ENCODE measurements at places on chromosomes 13 and 19.

DNA sequence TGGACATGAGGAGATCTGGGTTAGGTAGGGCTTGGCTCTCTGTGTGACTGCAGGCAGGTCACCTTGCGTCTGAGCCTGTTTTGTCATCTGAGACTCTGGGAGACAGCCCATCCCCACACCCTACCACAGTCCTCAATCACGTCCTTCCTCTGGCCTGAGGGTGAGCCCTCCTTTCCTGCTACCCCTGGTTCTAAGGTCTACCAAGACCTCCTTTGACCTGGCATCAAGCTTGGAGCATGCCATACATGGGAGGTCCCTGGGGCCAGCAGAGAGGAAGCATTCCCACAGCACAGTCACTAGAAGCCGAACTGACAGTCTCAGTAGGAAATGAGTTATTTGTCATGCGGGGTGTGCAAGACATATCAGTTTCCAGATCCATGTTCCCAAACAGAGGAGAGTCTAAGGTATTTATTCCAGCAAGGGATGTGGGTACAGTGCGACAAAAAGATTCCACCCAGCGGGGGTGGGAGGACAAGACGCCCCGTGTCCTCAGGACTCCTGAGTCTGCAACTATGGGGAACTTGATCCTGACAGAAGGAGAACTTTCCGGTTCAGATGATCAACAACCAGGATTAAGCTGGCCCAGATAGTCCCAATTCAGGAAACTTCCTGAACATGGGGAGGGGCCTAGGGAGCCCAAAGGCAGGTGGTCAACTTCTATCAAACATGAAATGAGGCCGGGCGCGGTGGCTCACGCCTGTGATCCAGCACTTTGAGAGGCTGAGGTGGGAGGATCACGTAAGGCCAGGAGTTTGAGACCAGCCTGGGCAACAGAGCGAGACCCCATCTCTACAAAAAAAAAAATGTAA is 9.5 kb downstream of the ARRDC2 start:
- H3K27me3 ChIP-seq = no peaks in the 10 kb centered on the region
- peaks cover 34% of the 10 kb centered on the region for H3K36me3 ChIP-seq
- H3K4me3 ChIP-seq = no peak overlapping the region
- DNase-seq = no peak
- H3K27ac ChIP-seq = no peak overlapping the region
- H3K4me1 ChIP-seq = peaks cover 59% of the 10 kb centered on the region

GRCh38 chr19:27824108-27824507 is 1388.8 kb downstream of the UQCRFS1 start:
- no peaks in the 10 kb centered on the region for H3K36me3 ChIP-seq
- H3K4me3 ChIP-seq = no peak overlapping the region
- DNase-seq = no peak
- no peaks in the 10 kb centered on the region for H3K27me3 ChIP-seq
- no peaks in the 10 kb centered on the region for H3K4me1 ChIP-seq

DNA sequence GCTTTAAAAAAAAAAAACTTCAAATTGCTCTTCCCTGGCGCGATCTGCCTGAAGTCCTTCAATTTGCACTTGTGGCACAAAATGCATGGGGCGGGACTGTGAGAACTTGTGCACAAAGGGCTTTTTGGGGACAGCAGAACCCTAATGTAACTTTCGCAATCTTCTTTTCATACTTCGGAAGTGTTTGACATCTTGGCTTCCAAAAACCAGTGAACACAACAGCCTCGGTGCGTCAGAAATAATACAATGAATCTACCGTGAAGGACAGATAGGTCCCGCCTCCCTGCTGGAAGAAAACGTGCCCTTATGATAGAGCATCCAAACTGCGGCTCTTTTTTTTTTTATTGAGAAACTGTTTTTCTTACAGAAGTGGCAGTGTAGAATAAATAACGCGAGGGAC is 36.6 kb downstream of the KLF2 start:
- peaks cover 6% of the 10 kb centered on the region for H3K27me3 ChIP-seq
- DNase-seq = no peak
- H3K4me1 ChIP-seq = peaks cover 67% of the 10 kb centered on the region
- H3K27ac ChIP-seq = no peak overlapping the region
- no peak overlapping the region for H3K4me3 ChIP-seq

- H3K27me3 ChIP-seq = no peaks in the 10 kb centered on the region
- no peak overlapping the region for H3K27ac ChIP-seq
- no peaks in the 10 kb centered on the region for H3K4me1 ChIP-seq
- H3K4me3 ChIP-seq = no peak overlapping the region
- no peak for DNase-seq
These were observed 122.9 kb downstream of the MIPEP start for GRCh38 chr13:23766283-23766682.

DNA sequence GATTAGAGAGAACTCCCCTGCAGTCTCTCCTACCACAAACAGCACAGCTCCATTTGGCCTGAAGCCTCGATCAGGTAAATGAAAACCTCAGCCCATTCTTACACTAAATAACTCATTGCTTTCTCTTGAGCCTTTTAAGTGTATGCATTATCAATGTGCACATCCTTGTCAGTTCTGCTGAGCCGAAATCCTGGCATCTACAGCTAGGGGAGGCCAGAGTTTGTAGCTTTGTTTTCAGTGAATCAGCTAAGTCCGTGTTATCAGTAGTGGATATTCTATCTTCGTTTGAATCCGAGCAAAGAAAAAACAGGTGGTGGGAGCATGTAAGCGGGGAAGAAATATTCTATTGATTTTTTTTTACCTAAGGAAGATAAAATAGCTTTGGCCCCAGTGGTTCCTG is 84.4 kb downstream of the ESD start:
- H3K27ac ChIP-seq = no peak overlapping the region
- no peak for DNase-seq
- H3K4me1 ChIP-seq = no peaks in the 10 kb centered on the region
- H3K27me3 ChIP-seq = no peaks in the 10 kb centered on the region
- H3K4me3 ChIP-seq = no peak overlapping the region
- H3K36me3 ChIP-seq = peaks cover 28% of the 10 kb centered on the region

DNA sequence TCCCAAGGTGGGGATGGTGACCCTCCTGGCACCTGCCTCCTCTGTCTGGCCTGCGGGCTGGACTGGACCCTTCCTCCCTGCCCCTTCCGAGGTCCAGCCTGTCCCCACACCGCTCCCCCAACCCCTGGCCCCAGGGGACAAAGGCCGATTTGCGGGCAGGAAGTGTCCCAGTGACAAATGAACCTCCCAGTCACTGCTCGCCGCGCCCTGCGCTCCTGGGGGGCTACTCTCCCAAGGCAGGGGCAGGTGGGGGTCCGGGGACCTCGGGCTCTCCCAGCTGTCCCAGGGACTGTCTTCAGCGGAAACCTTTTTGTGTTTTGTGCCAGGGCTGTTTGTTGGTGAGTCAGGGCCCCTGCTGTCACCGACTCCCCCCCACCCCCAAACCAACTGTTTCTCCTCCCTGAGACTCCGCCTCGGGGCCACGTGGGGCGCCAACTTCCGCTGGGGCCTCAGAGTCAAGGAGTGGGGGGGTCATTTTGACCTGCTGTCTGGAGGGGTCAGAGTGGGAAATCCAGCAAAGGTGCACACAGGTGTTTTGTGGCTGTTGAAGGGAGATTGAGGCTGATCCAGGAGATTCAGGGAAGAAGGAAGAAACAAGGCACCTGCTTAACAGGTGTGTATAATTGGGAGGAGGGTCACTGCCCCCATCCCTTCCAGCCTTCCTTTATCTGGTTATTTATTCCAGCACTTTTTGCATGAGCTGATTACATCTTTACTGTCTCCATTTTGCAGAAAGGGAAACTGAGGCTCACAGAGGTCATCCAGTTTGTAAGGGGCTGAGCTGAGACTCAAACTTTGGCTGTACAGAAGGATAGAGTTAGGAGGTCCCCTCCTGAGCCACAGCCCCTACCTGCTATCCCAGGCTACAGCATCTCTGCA is 831 bp downstream of the PGPEP1 start:
- H3K27ac ChIP-seq = peak overlapping the region; percentile 89
- peaks cover 17% of the 10 kb centered on the region for H3K36me3 ChIP-seq
- DNase-seq = peak; percentile 40
- H3K4me3 ChIP-seq = peak overlapping the region; percentile 86
- H3K27me3 ChIP-seq = no peaks in the 10 kb centered on the region

GRCh38 chr13:97746649-97747048 is 206.8 kb upstream of the IPO5 start:
- no peaks in the 10 kb centered on the region for H3K36me3 ChIP-seq
- no peaks in the 10 kb centered on the region for H3K27me3 ChIP-seq
- no peak overlapping the region for H3K4me3 ChIP-seq
- H3K27ac ChIP-seq = no peak overlapping the region
- no peak for DNase-seq
- H3K4me1 ChIP-seq = no peaks in the 10 kb centered on the region

GRCh38 chr19:54608792-54609191 is 15.4 kb downstream of the LILRA1 start:
- no peak overlapping the region for H3K4me3 ChIP-seq
- no peak for DNase-seq
- no peaks in the 10 kb centered on the region for H3K4me1 ChIP-seq
- no peak overlapping the region for H3K27ac ChIP-seq
- no peaks in the 10 kb centered on the region for H3K36me3 ChIP-seq

GRCh38 chr13:27905650-27906049 is 14.2 kb upstream of the PDX1 start:
- no peak overlapping the region for H3K27ac ChIP-seq
- H3K4me1 ChIP-seq = no peaks in the 10 kb centered on the region
- H3K4me3 ChIP-seq = no peak overlapping the region
- peaks cover 28% of the 10 kb centered on the region for H3K27me3 ChIP-seq
